ENCODE measurements at places on chromosomes 11 and 22. TPM values are rescaled to one million over a fixed set of nuclear protein-coding genes. Genes with fewer than 3 reads are reported as not detected.

GRCh38 chr11:59573216-59573615 is 42.4 kb downstream of the OSBP start:
- DNase-seq = no peak

- no peak for DNase-seq
Measured at GRCh38 chr11:47915374-47915773, 65.0 kb upstream of the PTPRJ start.

GRCh38 chr11:115958089-115959000 is 454.1 kb upstream of the CADM1 start:
- DNase-seq = no peak

- no peak for DNase-seq
Measured at GRCh38 chr11:134510233-134511040, 98.4 kb upstream of the B3GAT1 start.

DNA sequence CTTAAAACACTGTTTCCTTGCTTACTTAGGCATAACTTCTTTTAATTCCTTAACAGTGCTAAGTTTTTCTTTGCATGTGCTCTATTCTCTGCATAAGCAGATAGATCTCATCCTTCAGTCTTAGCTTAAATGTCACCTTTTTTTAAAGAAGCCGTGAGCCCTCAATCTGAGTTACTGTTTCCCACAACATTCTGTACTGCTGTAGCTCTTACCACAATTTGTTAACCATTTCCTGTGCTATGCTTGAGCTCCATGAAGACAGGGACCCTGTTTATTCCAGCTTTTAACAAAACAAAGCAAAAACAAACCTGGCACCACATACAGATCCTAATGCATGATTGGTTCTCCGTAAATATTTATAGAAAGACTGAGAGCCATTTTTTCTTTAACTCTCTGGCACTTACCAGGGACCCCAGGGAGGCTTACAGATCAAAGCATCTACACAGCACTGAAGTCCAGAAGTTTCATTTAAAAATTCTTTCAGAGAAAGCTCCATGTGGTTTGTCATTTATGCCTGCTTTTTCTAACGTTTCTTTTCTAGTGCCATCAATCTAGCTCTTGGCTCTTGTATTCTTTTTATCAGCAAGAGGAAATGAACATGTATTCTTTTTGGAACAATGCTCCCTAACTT is 74.9 kb downstream of the DYNC2H1 start:
- no peak for DNase-seq

DNA sequence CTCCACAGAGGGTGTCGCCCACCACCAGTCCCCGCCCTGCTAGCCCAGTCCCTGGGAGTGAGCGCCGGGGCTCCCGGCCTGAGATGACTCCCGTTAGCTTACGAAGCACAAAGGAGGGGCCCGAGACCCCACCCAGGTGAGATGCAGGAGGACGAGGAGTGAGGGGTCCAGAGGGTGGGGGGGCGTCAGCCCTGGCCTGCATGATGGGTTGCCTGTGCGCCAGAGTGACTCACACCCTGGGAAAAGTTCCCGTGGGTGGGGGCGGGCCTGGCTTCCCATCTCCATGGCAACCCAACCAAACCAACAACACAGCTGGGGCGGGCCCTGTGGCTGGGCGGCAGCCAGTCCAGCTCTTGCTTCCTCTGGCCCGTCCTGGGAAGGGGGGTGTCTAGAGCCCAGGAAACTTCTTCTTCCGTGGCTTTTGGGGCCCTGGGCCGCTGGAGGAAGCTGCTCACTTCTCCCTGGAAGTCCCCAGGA is 4.5 kb downstream of the GAS2L1 start:
- DNase-seq = peak; percentile 98

DNA sequence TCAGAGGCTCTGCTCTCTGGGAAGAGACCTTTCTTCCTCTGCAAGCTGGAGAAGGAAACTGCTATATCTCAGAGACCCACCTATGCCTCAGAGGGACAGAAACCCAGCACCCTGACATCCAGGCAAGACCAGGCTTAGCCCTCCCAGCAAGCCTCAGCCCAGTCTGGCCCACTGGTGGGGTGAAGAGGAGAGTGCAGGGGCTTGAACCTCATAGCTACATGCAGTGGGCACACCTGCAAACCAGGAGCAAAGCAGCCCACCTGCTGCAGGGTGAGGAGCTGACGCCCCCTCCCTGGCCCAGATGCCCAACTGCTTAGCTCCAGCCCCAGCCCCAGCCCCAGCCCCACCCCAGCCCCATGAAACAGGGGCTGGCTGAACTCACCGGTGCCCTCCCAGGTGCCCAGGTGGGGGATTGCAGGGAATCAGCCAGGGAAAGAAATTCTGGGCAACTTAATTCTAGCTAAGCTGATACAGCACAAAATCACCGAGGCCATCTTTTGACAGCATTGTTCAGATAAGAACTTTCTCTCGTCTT is 246.8 kb downstream of the BUD13 start:
- peak; percentile 40 for DNase-seq

GRCh38 chr11:69300120-69301060 is 6.4 kb downstream of the MYEOV start:
- DNase-seq = no peak

GRCh38 chr22:30087611-30088010 is 7.3 kb downstream of the HORMAD2 start:
- no peak for DNase-seq

GRCh38 chr11:76265771-76266241 is 59.5 kb upstream of the WNT11 start:
- peak; percentile 92 for DNase-seq

- DNase-seq = no peak
Measured at GRCh38 chr22:24067587-24068376, 56.7 kb downstream of the CABIN1 start.

DNA sequence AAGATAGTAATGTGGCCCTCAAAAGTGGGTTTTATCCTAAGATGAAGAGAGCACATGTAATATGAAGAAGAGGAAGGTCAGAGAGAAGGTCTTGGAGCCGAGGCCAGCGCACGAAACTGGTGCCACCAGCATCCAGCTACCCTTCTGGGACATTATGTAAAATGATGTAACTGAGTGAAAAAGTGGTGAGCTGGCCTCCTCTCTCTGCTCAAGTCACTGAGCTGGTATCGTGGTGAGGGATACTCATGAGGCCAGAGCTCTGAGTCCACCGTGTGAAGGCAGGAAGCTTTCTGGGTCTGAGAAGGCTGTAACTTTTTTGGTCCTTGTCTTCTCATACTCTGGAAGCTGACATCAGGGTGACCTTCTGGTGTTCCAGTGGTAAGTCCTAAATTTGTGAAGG is 25.1 kb downstream of the RNF185 start:
- no peak for DNase-seq

GRCh38 chr11:121464352-121464946 is 11.7 kb upstream of the SORL1-AS1 start:
- peak; percentile 86 for DNase-seq

DNA sequence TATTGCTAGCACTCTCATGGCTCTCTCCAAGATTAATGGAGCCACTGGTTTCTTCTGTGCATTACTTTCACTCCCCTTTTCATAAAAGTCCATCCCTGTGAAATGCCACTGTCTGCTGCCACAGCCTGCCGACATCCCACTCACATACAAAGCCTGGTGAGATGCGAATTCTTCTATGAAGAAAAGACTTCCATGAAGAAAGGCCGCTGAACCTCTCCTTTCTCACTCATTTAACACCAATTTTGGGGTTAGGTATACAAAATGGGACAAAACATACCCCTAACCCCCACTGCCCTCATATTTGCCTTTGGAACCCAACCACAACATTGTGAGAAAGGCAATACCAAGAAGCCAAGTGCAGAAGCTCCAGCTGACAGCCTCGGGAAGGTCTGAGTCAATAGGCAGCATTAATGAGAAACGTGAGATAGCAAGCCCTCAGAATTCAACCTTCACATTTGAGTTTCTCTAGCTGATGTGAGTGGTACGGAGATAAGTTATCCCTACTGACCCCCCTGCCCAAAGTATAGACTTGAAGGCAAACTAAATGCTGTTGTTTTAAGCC is 156.4 kb downstream of the ATG16L2 start:
- DNase-seq = no peak

GRCh38 chr11:118536726-118537125 is 5.7 kb downstream of the TMEM25 start:
- DNase-seq = no peak

DNA sequence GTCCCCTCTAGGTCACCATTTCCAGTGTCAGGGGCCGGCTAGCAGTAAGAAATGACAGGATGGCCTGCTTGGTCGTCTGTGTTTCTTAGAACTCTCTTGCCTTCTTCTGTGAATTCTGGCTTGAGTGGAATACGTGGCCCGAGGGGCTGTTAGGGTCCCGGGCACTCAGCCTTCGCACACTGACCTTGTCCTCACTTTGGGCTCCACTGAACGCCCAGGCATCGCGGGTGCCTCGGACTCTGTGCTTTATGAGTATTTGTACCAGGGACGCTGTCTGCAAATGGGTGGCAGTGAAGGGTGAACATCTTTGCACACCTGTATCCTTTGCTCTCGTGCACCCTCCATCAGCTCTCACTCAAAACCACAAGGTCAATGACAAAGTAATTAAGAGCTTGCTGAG is 123.4 kb upstream of the ANO1 start:
- peak; percentile 31 for DNase-seq

GRCh38 chr11:17382046-17382728 is 6.3 kb downstream of the KCNJ11 start:
- DNase-seq = peak; percentile 56

GRCh38 chr22:25551396-25551795 is 13.1 kb upstream of the GRK3 start:
- no peak for DNase-seq

DNA sequence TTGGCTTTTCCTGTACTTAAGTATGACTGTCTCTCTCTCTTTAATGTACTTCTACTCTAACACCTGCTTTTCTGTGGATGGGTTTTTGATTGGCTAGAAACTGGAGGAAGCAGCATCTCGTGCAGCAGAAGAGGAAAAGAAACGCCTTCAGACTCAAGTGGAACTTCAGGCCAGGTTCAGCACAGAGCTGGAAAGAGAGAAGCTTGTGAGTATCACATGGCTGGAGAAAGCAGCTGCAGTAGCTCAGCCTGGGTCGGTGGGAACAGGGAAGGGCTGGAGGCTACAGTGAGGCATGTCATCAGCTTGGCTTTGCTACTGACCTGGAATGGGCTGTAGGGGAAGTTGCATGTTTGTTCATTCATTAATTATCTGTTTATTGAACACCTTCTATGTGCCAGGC is 74.2 kb downstream of the SWAP70 start:
- DNase-seq = no peak

DNA sequence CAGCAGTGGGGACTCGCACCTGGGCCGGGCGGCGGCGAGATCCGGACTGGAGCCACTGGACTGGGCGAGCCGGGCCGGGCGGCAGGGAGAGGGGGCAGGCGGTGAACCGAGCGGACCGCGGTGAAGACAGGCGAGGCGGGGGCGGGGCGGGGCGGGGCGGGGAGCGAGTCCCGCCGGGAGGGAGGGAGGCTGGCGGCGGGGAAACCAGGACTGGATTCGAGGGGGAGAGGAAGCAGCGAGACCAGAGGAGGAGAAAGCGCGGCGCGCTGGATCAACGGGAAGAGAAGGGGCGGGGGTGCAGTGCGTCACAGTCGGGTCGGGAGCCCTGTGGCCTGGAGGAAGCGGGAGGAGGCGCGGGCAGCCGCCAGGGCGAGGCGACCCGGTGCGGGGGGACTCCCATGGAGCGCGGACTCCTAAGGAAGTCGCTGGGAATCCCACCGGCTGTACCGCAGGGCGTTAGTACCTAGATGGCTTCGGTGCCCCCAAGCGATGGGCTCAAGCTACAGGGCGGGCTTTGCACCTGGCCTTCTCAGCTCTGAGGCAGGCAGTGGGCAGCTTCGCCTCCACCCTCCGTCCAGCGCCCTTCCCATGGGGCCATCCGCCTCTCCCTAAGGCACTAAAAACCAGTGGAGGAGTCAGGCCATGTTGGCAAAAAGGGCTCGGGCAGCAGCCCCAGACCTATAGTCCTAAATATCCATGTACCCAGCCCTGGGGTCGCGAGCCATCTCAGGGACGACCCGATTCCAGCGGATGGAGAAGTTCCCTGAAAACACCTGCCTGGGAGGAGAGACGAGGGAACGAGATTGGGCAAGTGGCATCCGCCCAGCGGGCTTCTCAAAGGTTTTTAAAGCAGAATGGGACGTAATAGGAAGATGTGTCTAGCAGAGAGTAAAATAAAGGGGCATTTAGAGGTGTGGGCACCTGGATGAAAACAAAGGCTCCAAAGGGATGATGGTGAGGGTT is at the start of gene TMEM121B:
Gene TMEM121B (minus strand): TSS at position 128 of the 963 bp plus-strand sequence. CDS start 233 bp downstream, outside the sequence.
- peak; percentile 91 for DNase-seq

DNA sequence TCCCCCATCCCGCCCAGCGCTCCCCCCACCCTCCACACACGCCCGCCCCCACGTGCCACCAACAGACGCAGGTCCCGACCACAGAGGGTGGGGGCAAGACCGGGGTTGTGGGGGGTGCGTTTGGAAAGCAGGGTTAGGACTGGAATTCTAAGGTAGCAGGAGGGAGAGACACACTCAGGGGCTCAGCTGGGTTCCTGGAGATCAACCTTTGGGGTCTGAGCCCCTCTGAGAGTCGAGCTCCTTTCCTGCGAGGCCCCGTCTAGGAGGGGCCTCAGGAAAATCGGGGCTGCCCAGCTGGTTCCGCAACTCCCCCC is 429 bp downstream of the PGGHG start:
- DNase-seq = no peak

- no peak for DNase-seq
Measured at GRCh38 chr11:109939166-109939810, 153.9 kb upstream of the ZC3H12C start.

DNA sequence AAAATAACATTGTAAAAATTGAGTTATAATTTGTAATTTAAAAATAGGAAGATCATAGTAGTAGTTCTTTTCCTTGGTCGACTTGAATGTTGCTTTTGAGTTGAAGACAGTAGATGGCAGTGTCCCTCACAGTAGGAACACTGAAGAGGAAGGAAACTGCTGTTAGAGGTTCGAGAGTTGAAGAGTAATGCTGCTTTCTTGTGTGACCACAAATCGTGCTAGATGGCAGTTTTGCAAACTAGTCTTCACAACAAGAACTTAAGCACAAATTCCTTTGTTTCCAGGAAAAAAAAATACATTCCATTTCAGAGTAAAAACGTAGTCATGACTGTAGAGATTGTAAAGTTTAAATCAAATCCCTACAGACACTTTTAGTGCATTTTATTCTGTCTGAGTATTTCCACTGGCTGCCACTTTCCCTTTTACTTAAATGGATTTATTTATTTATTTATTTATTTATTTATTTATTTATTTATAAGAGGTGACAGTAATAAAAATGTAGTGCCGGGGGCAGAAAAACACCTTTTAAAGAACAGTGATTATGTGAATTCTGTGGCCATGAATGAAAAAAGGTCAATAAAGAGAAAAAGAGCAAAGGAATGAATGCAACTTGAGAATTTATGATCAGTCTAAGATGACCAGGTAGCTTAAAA is 54.6 kb downstream of the SPECC1L start:
- no peak for DNase-seq

OR2AG1 gene
- total RNA-seq = not detected

OR56A1 gene
- total RNA-seq = not detected

GAS2 gene
- 1.2 TPM for total RNA-seq

TBX1 gene
- 8.1 TPM for total RNA-seq

FXYD6 gene
- total RNA-seq = 62.8 TPM

MPZL3 gene
- 1.6 TPM for total RNA-seq

P2RY2 gene
- 3.1 TPM for total RNA-seq

RBMXL2 gene
- not detected for total RNA-seq

WBP2NL gene
- 1.2 TPM for total RNA-seq

GPHA2 gene
- not detected for total RNA-seq

SLC22A12 gene
- total RNA-seq = not detected

RAB3IL1 gene
- 26.7 TPM for total RNA-seq

Data from posterior vena cava (tissue), 2 donors.